ENCODE measurements at places on chromosomes 4 and X.

- H3K36me3 ChIP-seq: no peaks in the 10 kb centered on the region
- H3K4me3 ChIP-seq: no peak overlapping the region
- H3K27ac ChIP-seq: no peak overlapping the region
- no peak for DNase-seq
- H3K4me1 ChIP-seq: no peaks in the 10 kb centered on the region
- peaks cover 9% of the 10 kb centered on the region for H3K27me3 ChIP-seq
Observed at GRCh38 chr4:168857009-168857408, 153.0 kb downstream of the CBR4 start.

- no peaks in the 10 kb centered on the region for H3K27me3 ChIP-seq
- H3K4me1 ChIP-seq: no peaks in the 10 kb centered on the region
- no peak overlapping the region for H3K4me3 ChIP-seq
- H3K27ac ChIP-seq: no peak overlapping the region
- H3K36me3 ChIP-seq: no peaks in the 10 kb centered on the region
Observed at GRCh38 chr4:100977274-100977673, 370.1 kb downstream of the PPP3CA start.

GRCh38 chr4:80422727-80423404 lies 87.3 kb downstream of the CFAP299 start:
- DNase-seq: no peak
- H3K36me3 ChIP-seq: no peaks in the 10 kb centered on the region
- no peak overlapping the region for H3K4me3 ChIP-seq
- no peaks in the 10 kb centered on the region for H3K4me1 ChIP-seq
- no peaks in the 10 kb centered on the region for H3K27me3 ChIP-seq

- no peak overlapping the region for H3K27ac ChIP-seq
- peaks cover 6% of the 10 kb centered on the region for H3K36me3 ChIP-seq
- no peak overlapping the region for H3K4me3 ChIP-seq
- DNase-seq: no peak
Observed at GRCh38 chr4:38625508-38625907, 38.5 kb upstream of the KLF3 start.
